ENCODE measurements at places on chromosomes 11 and 22.

- DNase-seq, result no peak
These were observed 38.5 kb upstream of the PPARA start for GRCh38 chr22:46111645-46112306.

- DNase-seq, result no peak
These were observed 19.8 kb upstream of the CCDC89 start for GRCh38 chr11:85705800-85706199.

GRCh38 chr22:38860283-38861169 is 11.5 kb downstream of the CBX6 start:
- no peak for DNase-seq

- no peak for DNase-seq
These were observed 15.2 kb downstream of the PHLDB1 start for GRCh38 chr11:118622376-118623268.

- DNase-seq, result no peak
These were observed 129.0 kb upstream of the TIMP3 start for GRCh38 chr22:32672542-32672941.

DNA sequence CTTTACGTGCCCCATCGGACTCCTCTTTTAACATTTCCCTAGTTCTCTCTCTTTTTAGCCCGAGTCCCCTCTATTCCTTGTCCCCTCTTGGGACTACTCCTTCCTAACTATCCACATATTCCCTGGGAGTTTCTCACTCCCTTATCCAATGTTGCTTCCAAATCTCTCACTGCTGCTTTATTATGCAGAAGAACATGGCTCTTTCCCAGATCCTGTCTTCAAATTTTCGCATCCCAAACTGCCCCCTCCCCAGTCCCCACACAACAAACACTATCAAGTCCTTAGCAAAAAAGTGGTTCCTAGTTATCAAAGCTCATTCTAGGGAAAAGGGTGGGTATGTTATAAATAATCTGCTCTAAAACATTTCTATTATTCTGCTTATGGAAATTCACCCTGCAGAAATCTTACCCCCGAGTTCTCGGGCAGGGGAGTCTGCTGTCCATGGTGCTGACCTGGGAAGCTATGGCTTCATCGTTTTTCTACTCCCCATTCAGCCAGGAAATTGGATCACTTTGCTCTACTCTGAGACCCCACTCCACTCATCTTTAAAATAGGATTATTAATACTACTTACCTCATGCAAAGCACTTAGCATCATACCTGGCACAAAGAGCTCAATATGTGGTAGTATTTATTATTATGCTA is 393.5 kb downstream of the BUD13 start:
- no peak for DNase-seq

DNA sequence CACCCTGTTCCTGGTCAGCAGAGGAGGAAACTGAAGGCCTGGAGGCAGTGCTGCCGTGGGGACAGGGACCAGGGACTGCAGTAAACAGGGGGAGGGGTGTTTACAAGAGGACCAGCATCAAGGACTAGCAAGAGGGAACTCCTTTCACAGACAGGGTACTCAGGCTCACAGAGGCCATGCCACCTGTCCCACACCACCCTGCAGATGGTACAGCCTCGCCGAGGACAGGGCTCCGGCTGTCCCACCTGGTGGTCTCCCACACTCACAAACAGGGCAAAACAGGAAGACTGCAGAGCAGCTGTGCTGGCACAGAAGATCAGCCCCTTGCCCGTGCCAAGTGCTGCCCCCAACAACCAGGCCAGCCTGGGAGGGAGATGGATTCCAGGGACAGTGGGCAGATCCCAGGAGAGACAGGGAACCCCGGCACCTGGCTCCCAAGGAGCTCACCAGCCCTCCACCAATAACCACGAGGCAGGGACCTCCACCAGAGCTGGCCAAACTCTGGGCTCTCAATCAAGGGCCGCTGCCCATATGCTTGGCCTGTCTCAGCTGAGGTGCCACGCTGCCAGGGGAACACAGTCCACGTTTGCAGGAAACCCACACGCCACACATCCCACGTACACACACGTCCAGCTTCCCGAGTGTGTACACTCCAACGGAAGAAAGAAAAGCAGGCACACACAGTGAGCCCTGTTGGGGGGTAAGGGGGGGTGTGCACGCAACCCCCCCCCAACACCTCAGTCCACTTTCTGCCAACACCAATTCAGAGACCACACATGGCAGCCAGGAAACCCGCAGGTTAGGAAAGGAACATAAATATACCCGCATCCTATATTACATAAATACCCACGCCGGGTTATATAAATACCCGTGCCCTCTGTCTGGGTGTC is 2.1 kb downstream of the CSNK1E start:
- DNase-seq, result no peak

Data from T-helper 9 cell (primary cell).